ENCODE measurements at places on chromosomes 6 and 20.

DNA sequence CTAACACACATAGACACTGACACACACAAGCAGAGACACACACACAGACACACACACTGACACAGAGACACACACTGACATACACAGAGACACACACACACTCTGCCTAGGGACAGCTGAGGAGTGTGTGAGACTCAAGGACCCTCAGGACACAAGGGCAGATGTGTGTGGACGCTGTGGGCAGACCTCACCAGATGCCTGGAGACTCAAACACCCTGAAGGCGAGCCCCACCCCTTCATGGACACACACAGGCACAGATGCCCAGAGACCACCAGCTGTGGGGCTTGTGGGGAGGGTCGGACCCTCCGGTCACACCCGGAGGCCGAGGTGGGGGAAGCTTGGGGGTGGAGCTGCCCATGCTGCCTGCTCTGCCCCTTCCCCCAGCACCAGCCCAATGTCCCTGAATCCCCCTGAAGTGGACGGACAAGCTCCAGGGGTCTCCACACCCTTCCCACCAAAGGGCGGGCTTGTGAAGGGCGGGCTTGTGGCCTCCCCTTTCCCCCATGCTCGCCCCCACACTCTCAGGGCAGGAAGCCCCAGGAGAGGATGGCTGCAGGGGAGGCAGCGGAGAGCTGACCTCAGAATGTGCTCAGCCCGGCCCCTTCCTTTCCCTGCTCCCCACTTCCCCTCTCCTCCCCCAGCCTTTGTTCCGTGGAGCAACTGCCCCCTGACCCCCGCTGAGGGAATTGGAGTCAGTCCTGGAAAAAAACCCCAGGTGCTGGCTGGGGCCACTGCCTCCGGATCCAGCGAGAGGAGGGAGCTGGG is 13.9 kb upstream of the ABHD16B start:
- no peak for DNase-seq

DNA sequence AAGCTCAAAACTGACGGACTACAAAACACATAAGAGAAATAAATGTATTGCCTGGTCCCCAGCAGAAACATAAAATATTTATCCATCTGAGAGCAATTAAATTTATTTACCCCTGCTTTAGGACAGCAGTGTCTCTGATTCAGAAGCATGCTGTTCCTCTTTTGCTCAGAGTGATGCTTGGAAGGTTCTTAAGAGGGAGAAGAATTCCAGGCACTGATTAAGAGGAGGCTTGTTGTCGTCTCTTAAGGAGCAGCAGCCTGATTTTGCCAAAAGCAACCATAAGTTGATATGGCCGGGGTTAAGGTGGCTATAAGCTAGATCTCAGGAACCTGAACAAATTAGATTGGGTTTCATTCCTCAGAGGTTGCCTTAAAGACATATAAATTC is 25.8 kb downstream of the CAP2 start:
- DNase-seq, result no peak

DNA sequence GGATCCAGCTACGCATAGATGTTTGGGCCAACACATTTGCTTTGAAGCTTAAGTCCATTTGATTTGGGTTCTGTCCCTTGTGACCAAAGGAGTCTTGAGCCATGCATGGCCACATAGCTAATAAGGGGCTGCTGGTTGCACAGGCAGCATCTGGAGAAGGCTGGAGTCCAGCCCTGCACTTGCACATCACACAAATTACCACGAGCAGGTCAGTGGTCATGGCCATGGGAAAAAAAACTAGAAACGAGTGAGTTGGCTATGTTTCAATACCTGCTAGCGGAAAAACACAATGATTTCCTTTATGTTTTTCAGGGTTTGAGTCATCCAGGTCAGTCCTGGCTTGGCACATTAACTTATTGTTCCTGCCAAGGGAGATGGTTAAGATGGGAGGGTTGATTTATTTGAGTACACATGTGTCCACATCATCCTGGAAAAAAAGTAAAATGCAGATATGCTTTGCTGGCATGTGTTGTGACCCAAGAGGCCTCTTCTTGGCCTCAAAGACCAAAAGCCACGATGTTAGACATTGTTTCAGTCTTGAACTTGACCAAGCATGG is 5.6 kb upstream of the STX16 start:
- no peak for DNase-seq

DNA sequence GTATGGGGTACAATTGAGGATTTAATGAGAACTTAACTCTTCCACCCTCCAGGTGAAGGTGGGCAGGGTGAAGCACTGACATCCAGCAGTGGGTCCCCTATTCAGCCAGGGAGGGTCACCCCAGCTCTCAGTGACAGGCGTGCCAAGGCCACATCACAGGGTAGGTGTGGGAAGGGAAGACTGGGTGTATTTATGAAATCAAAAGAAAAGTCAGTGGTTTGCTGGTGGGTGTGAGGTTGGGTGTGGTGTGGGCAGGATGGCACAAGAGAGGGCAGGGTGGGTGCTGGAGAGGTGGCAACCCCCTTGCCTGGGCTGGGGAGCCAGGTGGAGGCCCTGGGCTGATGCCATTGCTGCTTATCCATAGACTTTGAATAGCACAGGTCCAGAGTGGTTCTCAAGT is 16.6 kb downstream of the SYNDIG1 start:
- DNase-seq, result no peak

DNA sequence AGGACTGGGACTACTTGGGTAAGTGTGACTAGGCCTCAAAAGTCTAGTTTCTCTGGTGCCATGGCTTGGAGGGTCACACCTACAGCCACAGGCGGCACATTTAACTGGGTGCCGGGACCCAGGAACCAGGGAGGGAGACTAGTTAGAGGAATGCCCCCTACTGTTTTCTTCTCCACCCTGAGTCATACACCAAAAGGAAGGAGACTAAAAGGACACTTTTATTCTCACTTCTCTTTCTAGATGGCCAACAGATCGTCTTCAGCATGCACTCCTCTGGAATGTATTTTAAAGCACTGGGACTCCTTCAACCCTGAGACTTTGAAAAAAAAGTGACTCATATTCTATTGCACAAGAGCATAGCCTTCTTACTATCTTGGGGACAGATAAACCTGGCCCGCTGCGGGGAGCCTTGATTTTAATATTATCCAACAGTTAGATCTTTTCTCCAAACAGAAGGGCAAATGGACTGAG is 33.4 kb downstream of the PLN start:
- no peak for DNase-seq

DNA sequence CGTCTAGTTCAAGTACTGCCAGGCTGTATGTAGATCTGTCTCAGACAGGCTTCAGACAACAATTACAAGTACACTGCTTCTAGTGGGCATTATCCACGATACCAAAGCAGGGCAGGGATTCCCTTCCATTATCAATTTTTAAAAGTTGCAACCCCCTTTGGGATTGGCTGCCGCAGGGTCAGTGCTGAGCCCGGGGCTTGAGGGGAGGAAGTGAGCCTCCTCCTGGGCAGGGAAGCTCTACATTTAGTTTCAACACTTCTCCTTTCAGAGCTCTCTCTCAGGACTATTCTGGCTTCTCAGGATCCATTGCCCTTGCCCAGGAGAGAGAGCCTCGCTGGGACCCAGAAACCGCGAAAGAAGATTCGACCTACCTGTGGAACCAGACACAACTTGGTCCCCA is 1.5 kb downstream of the HTR1B start:
- DNase-seq, result no peak

DNA sequence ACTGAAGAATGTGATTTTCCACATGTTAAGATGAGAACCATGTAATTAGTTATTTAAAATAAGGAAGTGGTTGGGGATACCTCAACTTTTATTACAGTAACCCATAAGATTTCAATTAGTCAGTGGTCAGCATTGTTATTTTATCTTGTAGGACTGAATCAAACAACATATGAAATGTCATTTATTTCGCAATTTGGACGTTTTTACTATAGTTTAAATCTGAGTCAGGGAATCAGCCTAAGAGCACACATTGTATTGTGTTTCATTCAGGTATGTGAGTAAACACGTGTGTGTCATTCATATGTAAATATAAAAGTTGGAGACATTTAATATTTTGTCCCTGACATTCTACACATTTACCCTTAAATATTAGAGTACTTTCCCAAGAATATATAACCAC is 1418.7 kb downstream of the GRIK2 start:
- DNase-seq, result no peak

- no peak for DNase-seq
Measured at GRCh38 chr6:136351518-136352110, 62.0 kb upstream of the BCLAF1 start.

GRCh38 chr20:10639737-10640556 is 33.9 kb downstream of the JAG1 start:
- DNase-seq, result no peak

- no peak for DNase-seq
Measured at GRCh38 chr6:32117461-32117860, 8.3 kb upstream of the TNXB start.

DNA sequence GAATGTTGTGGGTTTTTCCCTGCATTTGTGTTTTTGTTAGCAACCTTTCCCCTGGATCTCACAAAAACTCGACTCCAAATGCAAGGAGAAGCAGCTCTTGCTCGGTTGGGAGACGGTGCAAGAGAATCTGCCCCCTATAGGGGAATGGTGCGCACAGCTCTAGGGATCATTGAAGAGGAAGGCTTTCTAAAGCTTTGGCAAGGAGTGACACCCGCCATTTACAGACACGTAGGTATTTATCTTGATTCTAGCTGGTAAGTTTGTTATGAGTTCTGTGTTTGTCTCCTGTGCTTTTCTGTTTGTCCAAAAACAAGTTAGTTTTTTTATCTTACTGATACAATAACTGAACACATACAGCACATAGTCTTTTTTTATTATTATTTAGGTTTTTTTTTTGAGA is 3.0 kb downstream of the SLC25A27 start:
- no peak for DNase-seq

DNA sequence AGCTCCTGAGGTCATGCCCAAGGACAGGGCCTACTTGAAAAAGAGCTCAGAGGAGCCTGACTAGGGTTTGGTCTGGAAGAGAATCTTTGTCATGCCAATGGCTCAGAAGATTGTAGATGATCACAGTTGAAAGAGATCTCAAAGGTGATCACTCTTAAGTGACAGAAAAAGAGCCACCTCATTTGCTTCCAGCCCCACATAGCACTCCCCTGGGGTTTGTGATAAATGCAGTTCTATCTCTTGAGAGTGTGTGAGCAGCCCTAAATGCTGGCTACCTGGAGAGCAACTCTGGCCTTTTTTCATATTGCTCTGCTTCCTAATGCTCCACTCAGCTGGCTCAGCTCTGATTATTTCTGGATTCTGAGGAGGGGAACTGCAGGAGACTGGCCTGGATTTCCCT is 39.3 kb downstream of the KLHL32 start:
- DNase-seq, result no peak

DNA sequence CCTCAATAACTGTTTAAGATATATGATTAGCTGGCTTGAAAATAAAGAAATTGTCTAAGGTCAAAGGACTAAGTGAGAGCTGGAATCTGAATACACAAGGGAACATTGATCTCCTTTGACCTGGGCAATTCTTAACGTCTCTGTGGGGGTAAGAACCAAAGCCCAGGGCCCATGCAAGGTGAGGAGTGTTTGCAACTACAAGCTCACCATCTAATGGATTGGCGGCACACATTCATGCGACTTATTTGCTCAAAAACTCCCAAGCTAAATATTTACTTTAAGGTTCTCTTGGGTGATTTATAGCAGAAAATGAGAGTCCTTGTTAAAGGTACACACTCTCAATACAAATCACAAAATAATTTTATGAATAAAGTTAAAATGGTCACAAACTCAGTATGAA is 392.0 kb upstream of the FLRT3 start:
- DNase-seq, result no peak

- DNase-seq, result no peak
Measured at GRCh38 chr6:166153966-166154365, 13.7 kb downstream of the TBXT start.

- DNase-seq, result no peak
Measured at GRCh38 chr20:38704136-38704535, 20.1 kb upstream of the SLC32A1 start.

GRCh38 chr6:76792394-76792793 is 670.9 kb downstream of the HTR1B start:
- DNase-seq, result no peak

- DNase-seq, result no peak
Measured at GRCh38 chr6:39980839-39981580, 46.7 kb upstream of the MOCS1 start.

DNA sequence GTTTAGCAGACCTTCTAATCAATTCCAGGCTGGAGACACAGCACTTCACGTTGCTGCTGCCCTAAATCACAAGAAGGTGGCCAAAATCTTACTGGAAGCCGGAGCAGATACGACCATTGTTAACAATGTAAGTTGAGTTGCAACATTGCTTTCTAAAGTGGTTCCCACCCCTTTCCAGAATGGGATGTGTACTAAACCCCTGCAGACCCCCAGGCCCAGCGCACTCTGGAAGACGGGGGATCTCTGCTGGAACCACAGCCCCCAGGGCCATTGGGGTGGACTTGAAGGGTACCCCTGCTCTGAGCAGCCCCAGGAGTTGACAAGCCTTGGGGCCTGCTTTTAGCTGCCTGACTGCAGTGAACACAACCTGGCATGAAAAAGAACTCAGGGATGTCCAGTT is 22.0 kb downstream of the LYRM2 start:
- DNase-seq, result no peak

DNA sequence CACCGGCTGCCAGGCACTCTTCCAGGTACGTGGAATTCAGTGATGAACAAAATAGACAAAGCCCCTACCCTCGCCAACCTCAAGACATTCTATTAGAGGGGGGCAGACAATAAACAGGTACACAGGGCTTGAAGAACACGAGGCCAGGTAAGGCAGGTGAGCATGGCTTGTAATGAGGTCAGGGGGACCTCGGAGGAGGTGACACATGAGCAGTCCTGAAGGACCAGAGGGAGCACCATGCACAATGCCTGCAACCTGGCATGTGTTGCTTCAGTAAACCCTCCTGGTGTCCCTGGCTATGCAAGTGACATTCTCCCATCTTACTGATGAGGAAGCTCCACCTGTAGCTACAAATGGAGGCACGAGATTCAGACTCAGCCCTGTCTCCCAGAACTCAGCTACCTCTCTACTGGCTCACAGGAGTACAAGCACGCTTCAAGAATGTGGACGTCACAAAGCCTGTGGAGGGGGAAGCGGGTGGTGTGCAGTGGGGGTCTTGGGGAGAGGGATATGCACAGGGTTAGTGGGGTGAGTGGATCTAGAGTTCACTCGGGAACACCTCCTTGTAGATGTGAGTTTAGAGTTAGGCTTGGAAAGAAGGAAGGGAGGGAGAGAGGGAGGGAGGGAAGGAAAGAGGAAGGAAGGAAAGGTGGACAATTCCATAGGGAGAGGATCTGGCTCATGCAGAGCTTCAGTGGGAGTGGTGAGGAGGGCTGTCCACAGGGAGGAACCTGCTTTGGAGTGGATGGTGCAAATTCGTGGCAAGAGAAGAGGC is 7.6 kb upstream of the MAPK13 start:
- DNase-seq, result no peak

- no peak for DNase-seq
Measured at GRCh38 chr20:50708845-50709635, 17.7 kb upstream of the RIPOR3 start.

GRCh38 chr20:19958928-19959327 is 58.2 kb upstream of the NAA20 start:
- DNase-seq, result no peak

All from cortex of kidney (tissue), 1 donor.